ENCODE measurements at places on chromosomes 16 and 17.

DNA sequence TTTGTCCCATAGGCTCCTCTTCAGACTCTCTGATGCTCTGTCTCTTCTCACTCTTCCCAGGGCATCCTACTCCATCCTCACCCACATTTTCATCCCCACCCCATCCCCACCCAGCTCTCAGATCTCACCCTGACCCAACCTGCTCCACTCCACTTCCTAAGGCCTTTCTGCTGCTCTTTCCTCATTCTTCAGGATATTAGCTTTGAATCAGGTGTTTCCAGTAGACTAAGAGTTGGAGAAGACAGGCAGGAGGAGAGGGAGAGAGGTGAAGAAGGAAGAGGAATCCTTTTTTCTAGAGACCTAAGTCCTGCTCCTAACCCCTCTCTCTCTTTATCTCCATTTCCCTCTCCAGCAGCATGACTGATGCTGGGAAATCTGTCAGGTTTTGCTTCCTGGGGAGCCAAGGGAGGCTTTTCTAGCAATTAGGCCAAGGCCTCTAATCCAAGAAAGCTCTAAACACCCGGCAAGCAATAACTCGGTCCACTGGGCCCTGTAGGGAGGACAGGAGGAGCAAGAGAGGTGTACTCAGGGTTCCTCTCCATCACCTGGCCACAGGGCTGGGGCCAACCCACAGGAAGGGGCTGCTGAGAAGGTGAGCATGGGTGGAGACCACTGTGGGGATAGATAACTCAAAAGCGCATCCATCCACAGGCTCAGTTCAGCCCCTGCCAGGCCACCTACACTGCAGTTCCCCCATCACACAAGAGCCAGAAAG, 133.3 kb downstream of the TMEM132E start:
- DNase-seq = no peak

- DNase-seq = peak; percentile 63
These were observed 24.8 kb upstream of the BPTF start for GRCh38 chr17:67800495-67800928.

GRCh38 chr17:34675605-34676004, 96.2 kb downstream of the TMEM132E start:
- DNase-seq = no peak

- DNase-seq = no peak
These were observed 5.6 kb downstream of the TRIM65 start for GRCh38 chr17:75891022-75891604.

DNA sequence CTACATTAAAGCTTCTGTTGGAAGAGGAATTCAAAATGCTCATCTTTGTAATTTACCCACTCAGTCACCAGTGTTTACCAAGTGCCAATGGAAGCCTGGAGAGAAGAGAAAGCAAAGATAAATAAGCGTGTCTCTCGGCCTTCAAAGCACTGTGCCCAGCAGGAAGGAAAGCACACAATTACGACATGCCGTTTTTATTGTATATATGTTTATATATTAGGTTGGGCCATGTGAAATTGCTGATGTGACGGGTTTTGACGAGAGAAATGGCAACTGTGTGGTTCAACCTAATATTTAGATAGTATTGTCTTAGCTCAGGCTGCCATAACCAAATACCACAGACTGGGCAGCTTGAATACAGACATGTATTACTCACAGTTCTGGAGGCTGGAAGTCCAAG, 79.3 kb upstream of the HSBP1 start:
- DNase-seq = no peak

- DNase-seq = peak; percentile 80
These were observed 37.3 kb upstream of the MMD start for GRCh38 chr17:55458978-55459377.

- no peak for DNase-seq
These were observed 2.2 kb downstream of the HEATR9 start for GRCh38 chr17:35866341-35866950.

GRCh38 chr16:80909720-80910119, 97.0 kb downstream of the CMC2 start:
- DNase-seq = no peak

DNA sequence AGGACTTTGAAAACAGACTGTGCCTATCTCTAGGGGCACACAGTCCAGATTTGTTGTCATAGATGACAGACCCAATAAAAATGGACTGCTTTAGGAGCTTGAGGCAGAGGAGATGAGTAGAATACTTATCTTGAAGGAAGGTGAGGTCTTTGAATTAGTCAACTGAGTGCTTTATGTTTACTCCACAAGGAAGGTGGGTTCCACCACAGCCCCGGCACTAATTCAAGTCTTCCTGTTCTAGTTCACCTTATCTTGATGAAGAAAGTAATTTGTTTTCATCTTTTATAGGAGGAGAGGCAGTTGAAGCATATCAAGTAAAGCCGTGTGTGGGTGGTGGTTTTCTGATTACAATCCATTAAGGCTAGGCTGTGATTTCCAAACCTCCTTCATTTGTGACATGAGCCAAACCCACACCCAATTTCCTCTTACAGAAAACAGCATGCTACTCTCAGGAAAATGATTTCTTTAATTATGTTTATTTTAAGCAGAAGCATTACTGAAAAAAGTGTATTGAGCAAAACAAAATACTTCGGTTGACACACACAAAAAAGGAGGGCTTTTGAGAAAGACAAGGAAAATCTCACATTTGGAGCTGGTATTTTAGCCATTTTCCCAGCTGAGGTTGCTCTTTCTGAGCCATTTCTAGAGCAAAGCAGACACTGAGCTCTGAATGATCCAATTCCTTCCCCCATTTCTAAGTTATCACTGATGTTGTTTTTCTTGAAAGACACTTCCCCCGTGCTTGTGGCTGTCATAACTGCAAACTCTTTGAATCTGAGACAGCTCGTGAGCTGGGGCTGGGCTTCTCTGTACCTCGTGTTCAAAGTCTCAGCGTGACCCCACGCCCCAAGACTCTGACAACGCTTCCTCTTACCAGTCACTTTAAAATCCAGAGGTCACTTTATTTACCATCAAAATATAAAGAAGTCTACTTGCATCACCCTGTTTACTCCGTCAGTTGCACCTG, 35.4 kb downstream of the CDRT15 start:
- peak; percentile 87 for DNase-seq

DNA sequence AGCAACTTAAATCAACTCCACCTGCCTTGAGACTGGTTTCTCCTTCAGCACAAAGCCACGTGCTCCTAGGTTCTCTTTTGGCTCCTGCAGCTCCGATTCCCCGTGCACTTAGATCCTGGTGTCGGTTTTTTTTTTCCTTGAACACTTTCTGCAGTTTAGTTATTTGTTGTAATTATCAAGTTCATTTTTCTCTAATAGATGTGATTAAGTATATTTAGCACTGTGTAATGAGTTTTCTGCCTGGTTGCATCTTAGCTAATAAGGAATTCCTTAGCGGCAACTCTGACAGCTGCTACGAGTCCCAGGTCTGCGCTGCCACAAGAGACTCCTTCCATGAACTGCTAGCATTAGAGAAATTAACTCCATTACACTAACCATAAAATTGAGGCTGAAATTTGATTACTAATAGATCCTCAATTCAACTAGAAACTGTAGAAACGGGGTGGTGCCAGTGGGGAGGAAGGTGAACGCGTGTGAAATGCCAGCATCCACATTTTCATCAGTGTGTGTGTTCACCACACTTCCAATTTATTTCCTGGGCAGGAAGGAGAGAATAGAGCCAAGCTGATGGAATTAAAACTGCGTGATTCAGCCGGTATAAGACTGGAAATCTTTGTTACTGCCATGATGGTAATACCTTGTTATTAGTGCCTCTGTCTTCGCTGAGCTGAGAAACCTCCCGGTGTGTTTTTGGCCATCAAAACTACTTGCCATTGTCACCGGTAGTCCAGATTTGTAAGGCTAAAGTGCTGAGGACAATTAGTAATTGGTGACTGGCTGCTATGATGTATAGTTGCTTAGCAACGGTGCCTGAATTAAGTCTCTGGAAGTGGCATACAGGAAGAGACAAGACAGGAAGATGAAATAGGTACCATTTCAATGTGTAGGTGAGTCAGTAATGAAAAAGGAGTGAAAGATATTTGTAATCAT, 232.4 kb downstream of the IRX3 start:
- no peak for DNase-seq

DNA sequence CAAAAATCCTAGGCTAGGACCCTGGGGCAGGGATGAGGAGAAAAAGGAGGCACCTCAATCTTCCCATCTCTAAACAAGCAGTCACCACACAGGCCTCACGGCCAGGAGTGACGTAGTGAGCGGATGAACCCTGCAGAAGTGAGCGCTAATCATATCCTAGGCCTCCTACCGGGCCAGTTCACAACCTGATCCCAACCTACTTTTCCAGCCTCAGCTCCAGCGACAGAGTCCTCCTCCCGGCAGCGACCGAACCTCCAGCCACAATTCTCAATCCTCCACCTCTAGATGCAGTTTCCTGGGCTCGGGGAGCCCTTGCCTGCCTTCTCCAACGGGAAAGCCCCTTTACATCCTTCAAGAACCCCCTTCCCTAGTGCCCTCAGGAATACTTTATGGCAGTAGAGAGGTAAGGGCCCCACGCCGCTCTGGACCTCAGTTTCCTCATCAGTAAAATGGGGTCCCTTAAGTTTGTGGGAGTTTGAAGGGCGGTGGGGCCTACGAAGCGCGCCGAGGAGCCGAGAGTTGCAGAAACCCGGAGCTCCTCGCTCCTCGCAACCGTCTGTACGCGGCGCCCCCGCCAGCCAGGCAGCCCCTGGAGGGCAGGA, 1.4 kb downstream of the ZNF668 start:
- peak; percentile 60 for DNase-seq

- no peak for DNase-seq
These were observed 2.7 kb downstream of the ZP2 start for GRCh38 chr16:21208446-21209230.

DNA sequence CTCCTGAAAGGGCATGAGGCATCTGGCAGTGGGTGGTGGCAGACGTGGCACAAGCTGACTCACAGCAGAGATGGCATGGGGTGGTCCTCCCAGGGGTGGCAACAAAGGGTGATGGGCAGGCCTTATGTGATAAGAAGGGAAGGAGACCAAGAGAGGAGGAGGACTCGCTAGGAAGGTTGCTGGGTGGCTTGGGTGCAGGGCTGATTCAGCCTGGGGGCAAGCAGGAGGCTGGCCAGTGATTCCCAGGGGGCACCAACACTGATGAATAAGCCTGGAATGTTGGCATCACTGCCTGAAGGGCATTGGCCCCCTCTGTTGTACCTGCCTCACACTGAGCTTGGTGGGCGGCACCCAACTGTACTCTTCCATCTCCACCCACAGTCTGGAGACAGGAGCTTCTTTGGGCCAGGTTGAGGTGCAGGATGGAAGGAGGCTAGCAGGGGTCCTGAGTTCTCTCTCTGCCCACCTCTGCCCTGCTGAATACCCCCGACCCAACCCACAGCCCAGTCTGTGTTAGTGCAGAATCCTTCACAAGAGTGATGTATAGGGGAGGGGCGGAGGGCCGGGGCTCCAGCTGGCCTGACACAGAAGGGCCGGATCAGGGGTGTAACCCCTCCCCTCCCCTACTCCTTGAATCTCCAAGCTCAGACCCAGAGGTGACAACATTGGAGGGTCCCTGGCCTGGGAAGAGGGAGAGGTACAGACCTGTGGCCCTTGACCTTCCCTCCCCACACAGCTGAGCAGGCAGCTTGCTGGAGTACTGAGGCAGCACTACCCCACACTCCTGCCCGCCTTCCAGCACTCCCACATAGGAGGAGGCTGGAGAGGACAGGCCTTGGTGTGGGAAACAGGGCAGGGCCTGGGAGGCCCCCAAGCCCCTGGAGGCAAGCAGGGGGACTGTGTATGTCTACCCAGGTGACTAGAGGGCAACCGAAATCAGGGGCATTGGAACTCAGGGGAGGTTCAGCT, 2.6 kb downstream of the STAC2 start:
- no peak for DNase-seq

- DNase-seq = no peak
These were observed 87.0 kb downstream of the GNAO1 start for GRCh38 chr16:56278196-56278855.

- no peak for DNase-seq
These were observed 97.9 kb downstream of the C17orf67 start for GRCh38 chr17:56735842-56736241.

DNA sequence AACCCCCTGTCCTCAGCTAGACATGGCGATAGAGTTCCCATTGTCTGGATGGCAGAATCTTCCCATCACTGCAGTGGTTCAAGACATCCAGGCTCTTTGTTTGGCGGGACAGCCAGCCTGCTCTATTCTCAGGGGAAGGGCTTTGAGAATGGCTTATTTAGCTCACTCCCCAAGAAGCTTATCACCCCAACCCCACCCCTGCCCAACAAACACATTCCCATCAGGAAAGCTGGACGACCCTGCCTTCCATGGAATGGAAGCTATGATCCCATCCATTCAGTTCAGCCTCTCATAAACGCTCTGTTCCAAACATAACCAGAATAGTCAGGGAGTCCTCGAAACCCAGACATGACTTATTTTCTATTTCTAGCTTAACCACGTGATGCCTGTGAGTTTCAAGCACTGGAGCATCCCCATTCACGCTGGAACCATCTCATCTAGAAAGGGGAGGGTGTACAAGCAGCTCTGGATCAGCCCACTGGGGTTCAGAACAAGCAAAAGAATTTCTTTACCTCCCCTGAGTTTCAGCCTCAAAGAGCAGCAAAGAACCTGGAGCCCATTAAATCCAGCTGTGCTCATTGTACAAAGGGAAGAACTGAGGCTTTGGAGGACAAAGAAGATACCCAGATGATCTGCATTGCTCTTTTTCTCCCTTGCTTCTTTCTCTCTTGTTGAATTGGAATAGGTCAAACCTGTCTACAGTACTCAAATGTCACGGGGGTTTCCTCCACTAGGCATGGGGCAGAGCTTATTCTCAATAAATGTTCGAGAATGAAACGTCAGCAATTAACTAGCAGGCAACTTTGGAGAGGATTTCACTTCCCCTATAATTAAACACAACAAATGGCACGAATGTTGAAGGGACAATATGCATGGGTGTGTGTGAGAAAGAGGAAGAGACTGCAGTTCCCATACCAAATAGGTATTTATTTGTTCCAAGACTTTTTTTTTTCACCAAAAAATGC, 93.1 kb downstream of the XYLT1 start:
- no peak for DNase-seq

- no peak for DNase-seq
These were observed 53.3 kb upstream of the NUDT7 start for GRCh38 chr16:77669057-77669456.

GRCh38 chr17:9498490-9498889, 77.1 kb downstream of the STX8 start:
- DNase-seq = no peak

GRCh38 chr16:67196881-67197280, 2.0 kb upstream of the ELMO3 start:
- no peak for DNase-seq

DNA sequence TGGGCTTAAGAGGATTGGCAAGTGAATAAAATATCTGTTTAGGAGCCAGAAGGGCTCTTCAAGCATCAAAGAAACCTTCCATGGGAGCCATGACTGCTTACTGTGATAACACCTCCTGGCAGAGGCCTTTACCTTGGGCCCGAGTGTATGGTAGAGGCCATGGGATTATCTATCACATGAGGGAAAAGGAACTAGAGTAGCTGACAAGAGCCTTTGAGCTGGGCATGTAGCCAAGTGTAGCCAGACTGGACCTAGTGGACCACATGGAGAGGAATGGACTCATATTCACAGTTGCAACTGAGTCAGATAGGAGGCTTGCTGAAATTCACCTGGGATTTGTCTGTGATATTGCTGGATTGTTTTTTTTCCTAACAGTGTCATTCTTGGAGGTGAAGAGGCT, 276.0 kb upstream of the ZFHX3 start:
- DNase-seq = no peak

All from activated CD4-positive, alpha-beta T cell treated with anti-CD3 and anti-CD28 coated beads, Interleukin-2, amount 50 U/mL, for 16 hours (primary cell).